ENCODE measurements at places on chromosomes 12 and 14.
A peak's percentile ranks its signal among the peaks of the same experiment; 100 is the strongest.

- DNase-seq = no peak
These were observed 140.6 kb downstream of the EGLN3 start for GRCh38 chr14:33810308-33810707.

- peak; percentile 10 for DNase-seq
These were observed 1.1 kb upstream of the PAPLN start for GRCh38 chr14:73236157-73236556.

- DNase-seq = no peak
These were observed 77.4 kb upstream of the NOS1 start for GRCh38 chr12:117438809-117439208.

- no peak for DNase-seq
These were observed 3.7 kb downstream of the BATF start for GRCh38 chr14:75525969-75526368.

DNA sequence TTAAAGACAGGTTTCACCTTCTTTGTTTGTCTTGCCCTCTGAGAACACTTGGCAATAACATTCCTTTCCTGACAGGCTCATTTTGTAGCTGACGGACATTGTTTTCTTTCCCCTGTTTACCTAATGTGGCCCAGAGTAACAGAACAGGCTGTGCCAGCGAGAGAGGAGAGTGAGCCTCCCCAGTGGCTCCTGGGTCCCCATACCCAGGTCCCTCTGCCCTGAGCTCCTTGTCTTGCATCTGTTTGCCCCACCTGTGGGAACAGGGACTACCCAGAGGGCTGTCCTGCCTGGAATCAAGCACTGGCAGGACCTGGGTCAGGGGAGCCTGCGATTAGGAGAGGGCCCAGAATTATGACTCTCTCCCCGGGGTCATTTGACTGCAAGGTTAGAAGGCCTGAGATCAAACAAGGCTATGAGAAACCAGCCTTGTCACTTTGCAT is 222.9 kb downstream of the ZFP36L1 start:
- no peak for DNase-seq

DNA sequence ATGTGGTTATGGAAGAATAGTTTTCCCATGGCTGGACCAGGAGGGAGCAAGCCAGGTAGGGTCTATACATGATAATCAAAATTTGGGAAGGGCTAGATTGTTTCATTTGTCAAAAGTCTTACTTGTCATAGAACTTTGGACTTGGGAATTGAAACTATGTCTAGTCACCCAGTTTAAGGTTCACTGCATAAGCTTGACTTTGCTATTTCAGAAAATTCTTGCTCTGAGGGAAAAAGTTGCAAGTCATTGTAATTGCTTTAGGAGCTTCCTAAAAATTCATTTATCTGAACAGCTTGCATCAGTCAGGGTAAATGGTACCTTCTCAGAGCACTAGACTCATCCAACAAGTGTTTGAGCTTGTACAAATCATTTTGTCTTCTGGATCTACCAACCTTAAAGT is 1194.7 kb downstream of the GALC start:
- no peak for DNase-seq

- no peak for DNase-seq
These were observed 5.3 kb downstream of the TBX3 start for GRCh38 chr12:114678718-114679117.

- no peak for DNase-seq
These were observed 8.1 kb downstream of the KCNJ8 start for GRCh38 chr12:21766403-21766802.

- DNase-seq = no peak
These were observed 179.7 kb downstream of the RAD51B start for GRCh38 chr14:67999290-67999689.

DNA sequence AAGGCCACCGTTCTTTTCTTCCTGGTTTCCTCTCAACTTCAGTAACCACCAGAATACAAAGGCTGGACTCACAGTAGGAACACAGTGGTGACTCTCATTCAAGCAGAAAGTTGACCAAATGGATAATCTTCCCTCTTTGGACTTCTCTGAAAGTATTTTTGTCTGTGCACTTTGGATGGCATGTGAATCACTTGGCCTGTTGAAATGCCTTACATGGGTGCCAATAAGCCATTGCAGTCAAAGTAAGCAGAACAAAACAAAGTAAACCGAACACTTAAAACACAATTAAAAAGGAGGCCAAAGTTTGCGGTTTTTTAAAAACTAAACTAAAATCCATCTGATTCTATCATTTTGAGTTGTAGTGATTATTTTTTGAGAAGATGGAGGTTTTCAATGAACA is 370.1 kb upstream of the DDHD1 start:
- no peak for DNase-seq

DNA sequence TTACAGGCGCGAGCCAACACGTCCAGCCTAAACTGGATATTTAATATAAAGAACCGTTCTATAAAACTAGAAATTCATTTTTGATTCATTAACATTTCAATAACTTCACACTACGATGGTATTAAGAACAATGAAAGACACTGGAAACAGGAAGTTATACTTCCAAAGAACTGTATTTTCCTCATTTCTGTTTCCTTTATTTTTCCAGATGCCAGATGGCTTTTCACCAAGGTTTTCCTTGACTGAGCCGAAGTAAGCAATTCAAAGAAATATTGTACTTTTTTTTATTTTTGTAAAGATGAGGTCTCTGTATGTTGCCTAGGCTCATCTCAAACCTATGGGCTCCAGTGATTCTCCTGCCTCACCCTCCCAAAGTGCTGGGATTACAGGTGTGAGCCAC is 28.2 kb downstream of the EEA1 start:
- no peak for DNase-seq

- peak; percentile 45 for DNase-seq
These were observed 11.0 kb upstream of the CELA1 start for GRCh38 chr12:51357374-51358047.

DNA sequence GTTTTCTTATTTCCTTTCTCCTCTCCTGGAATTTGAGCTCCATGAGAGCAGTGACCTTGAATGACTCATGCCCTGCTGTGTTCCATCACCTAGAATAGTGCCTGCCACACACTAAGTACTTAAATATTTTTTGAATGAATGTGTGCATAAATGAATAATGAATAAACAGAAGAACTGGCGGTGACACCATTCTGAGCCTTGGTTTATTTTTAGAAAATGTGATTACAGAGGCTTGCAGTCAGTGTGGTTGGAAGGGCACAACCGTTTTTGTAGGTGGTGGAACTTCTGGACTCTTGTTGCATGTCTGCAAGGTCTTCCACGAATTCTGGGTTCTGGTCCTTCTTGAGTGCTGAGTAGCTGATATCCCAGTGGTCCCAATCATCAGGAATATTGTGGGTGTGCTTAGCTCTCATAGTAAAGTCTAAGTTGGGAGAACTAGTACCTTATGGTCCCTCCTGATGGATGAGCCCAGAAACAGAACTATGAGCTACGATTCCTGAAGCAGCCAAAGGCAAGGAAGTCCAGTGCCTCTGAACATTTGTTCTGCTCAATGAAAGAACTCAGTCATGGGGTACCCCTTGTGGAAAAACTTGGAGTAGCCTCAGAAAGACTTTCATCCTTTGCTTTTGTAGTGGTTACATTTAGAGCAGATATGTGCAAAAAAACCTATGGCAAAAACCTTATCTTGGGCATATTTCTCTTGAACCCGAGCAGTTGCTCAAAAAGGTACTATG is 28.8 kb upstream of the BHLHE41 start:
- DNase-seq = no peak

Data from GM13976 (cell line).